Tracheal epithelial cell (primary cell): ENCODE measurements at places on chromosomes 11 and 22. TPM values are rescaled to one million over a fixed set of nuclear protein-coding genes. Genes with fewer than 3 reads are reported as not detected.

HEPHL1 gene
- total RNA-seq, result 0.21 and 2.2 TPM in 2 replicates

HORMAD2 gene
- not detected in 2 replicates for total RNA-seq

CDC42BPG gene
- total RNA-seq, result 12.0 and 17.1 TPM in 2 replicates

OR10A4 gene
- not detected in 2 replicates for total RNA-seq

CDK2AP2 gene
- total RNA-seq, result 17.1 and 18.5 TPM in 2 replicates

MMP11 gene
- total RNA-seq, result 3.4 TPM in 2 replicates

SF1 gene
- 34.1 and 35.7 TPM in 2 replicates for total RNA-seq

ADM2 gene
- 2.7 and 4.3 TPM in 2 replicates for total RNA-seq

ANO5 gene
- under 0.01 and 1.2 TPM in 2 replicates for total RNA-seq

GGTLC2 gene
- not detected in 2 replicates for total RNA-seq

CTSW gene
- total RNA-seq, result not detected in 2 replicates

TRPM5 gene
- not detected in 2 replicates for total RNA-seq

CNIH2 gene
- total RNA-seq, result not detected in 2 replicates

OR51S1 gene
- not detected in 2 replicates for total RNA-seq

TMEM126A gene
- 30.8 and 40.5 TPM in 2 replicates for total RNA-seq

PRG3 gene
- total RNA-seq, result not detected in 2 replicates

MYO7A gene
- total RNA-seq, result under 0.01 and 0.24 TPM in 2 replicates

FOLH1 gene
- total RNA-seq, result 0.21 TPM in 1 of 2 replicates, not detected in the other

C11orf52 gene
- 1.1 and 1.7 TPM in 2 replicates for total RNA-seq

SEZ6L gene
- under 0.01 TPM in 1 of 2 replicates, not detected in the other for total RNA-seq

SSH3 gene
- 36.6 and 69.7 TPM in 2 replicates for total RNA-seq

POU2F3 gene
- 0.24 TPM in 1 of 2 replicates, not detected in the other for total RNA-seq

PARVG gene
- not detected in 2 replicates for total RNA-seq

OR51B4 gene
- total RNA-seq, result not detected in 2 replicates

AQP11 gene
- 0.24 TPM in 1 of 2 replicates, not detected in the other for total RNA-seq

CLDN5 gene
- total RNA-seq, result 2.7 and 7.9 TPM in 2 replicates

CXCR5 gene
- under 0.01 TPM in 1 of 2 replicates, not detected in the other for total RNA-seq

OR52I2 gene
- total RNA-seq, result under 0.01 TPM in 1 of 2 replicates, not detected in the other

OSBP2 gene
- 5.1 and 8.0 TPM in 2 replicates for total RNA-seq

UCP3 gene
- not detected in 2 replicates for total RNA-seq

NLRP6 gene
- not detected in 2 replicates for total RNA-seq

DRD4 gene
- not detected in 2 replicates for total RNA-seq

THYN1 gene
- 62.9 and 74.7 TPM in 2 replicates for total RNA-seq

ART1 gene
- not detected in 2 replicates for total RNA-seq
